ENCODE measurements at places on chromosomes 1 and 21. TPM values are rescaled to one million over a fixed set of nuclear protein-coding genes. Genes with fewer than 3 reads are reported as not detected.

The LPAR3 gene
- total RNA-seq = 6.4 TPM

The LRRC8C gene
- total RNA-seq = 1.00 TPM

The CD101 gene
- total RNA-seq = 4.4 TPM

The RGSL1 gene
- not detected for total RNA-seq

The PCP4L1 gene
- 3.4 TPM for total RNA-seq

The PODN gene
- total RNA-seq = 3.2 TPM

The S100A12 gene
- not detected for total RNA-seq

The EDARADD gene
- 14.8 TPM for total RNA-seq

All from type B pancreatic cell (in vitro differentiated cells).